ENCODE measurements at places on chromosomes 2 and 18.

DNA sequence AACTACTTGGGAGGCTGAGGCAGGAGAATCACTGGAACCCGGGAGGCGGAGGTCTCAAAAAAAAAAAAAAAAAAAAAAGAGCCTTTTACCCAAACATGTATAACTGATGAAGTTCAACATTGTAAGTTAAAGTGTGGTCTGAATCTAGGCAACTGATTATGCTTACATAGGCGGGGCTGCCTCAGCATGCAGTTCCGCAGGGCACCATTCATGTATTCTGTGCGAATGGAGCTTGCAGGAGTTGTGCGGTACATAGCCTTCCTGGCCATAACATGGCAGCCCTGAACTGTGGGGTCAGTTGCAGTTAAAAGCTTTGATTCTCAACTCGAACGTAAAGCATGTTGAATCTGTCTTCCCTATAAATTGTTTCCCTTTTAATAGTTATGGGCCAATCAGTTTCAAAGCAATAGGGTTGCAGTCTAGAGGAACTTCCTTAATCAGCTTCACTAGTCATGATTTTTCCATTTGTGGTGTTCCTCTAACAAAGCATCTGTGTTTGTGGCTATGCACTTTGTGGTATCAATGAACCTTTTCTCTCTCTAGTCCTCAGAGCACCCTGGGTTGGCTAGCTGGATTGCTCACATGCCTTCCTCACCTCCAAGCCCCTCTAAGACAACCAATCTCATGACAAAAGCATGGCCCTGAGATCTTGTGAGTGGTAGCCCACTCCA lies 30.6 kb upstream of the CEP68 start:
- DNase-seq, result peak; percentile 30

GRCh38 chr18:11981192-11981542 lies at the start of gene IMPA2:
Gene IMPA2, plus strand, starts transcription at chr18:11981507. Its CDS starts 163 bp downstream, at chr18:11981670.
- no peak for DNase-seq

GRCh38 chr2:188475945-188476344 lies 184.3 kb downstream of the GULP1 start:
- no peak for DNase-seq

DNA sequence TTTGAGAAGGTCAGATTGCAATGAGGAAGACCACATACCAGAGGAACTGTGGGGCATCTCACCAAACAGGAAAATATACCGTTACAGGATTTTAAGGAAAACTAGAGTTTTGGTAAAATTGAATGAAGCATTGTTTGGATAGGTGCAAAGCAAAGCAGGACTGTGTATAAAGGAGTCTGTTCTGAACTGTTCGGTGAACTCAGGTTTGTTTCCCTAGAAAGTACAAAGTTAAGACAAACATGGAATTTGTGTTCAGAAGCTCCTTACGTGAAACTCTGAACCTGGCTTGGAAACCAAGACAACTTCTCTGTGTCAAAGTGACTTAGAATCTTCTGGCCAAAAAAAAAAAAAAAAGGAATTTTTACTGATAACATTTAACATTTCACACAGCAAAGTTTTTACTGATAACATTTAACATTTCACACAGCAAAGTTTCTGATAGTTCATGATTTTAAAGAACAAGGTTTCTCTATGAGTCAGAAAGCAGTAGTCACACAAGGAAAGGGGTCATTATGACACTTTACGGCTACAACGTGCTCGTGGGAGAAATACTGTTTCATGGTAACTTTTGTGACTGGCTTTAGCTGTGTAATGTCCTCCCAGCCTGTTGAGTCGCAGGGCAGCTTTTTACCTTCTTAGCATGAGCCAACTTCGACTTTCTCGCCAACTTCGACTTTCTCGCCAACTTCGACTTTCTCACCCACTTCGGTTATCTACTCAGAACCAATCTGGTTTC lies 21.2 kb upstream of the TET3 start:
- DNase-seq, result no peak

DNA sequence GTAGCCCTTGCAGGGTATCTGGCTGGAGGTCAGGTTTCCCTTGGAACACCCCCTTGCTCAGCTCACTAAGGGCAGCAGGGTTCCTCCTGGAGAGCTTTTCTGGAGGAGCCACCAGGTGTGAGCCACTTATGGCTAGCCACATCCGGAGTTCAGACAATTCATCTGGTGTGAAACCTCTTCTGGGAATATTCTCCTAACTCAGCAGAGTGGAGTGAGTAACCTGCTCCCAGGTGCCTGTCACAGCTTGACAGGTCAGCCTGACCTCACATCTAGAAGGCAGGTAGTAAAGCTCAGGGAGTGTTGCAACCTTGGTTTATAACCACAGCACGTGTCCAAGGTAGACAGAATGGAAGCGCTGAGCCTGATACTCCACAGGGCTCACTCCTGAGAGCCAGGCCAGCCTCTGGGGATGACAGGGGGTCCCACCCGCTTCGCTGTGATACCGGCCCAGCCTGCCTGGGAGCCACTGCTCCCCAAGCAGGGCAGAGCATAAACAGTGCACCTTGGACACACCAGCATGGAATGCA lies 62.6 kb upstream of the TGFA start:
- no peak for DNase-seq

DNA sequence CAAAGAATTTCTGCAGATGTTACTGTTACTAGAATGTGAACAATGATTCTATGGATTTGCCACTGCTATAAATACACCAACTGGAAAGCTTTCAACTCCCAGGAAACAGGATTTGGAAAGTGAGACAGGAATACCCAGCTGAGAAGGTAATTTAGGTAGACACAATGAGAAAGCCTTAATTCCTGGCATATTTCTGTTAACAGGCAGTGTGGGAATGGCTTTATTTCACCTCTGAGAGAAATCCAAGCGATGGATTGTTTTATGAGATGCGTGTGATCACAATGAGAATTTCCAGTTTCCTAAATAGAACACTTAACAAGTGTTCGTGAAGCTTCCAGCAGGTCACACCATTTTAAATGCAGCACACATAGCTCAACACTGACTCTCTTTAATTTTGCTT lies 133.0 kb downstream of the SLC8A1 start:
- no peak for DNase-seq

DNA sequence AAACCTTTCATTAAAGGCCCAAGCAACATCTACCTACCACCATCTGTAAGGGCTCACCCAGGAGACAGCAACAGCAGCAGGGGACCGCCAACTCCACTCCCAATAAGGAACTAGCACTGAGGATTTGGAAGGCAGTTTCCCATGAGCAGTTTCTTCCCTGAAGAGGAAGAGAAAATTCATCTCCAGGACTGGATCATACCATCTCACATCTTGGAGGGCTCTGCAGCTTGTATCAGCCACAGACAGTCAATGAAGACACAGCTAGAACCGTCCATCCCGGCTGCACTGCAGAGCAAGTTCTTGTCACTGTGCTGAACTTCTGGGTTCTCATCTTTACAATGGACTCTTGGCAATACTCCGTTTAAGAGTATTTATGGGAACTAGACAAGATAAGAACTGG lies 2.8 kb upstream of the GYPC start:
- DNase-seq, result no peak

DNA sequence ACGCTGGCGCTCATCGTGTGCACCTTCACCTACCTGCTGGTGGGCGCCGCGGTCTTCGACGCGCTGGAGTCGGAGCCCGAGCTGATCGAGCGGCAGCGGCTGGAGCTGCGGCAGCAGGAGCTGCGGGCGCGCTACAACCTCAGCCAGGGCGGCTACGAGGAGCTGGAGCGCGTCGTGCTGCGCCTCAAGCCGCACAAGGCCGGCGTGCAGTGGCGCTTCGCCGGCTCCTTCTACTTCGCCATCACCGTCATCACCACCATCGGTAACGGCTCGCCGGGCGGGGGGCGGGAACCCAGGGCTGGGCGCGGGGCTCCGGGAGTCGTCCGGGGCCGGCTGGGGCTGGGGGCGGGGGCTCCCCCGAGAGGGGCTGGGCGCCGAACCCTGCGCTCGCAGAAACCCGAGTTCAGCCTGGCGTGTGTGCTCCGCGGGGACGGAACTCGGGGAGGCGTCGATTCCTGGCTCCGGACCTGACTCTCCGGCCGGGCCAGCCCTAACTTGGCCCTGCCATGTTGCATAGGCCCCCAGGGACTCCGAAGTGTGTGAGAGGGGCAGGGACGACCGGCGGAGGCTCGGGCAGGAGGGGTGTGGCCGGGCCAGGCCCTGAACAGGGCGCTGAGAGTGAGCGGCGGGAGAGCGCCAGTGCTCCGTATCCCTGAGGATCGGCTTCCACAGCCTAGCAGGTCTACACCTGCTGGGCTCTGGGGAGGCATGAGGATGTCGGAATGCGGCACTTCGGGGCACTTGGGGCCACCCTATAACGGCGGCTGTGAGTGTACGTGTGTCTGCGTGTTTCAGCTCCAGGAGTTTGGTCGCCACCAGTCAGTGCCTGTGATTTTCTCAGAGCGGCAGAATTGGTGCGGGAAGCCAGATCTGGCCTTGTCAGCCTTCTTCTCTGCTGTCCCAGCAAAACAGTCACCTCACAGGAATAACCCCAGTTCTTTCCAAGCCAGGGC lies 651 bp downstream of the KCNK3 start:
- no peak for DNase-seq

- DNase-seq, result no peak
Measured at GRCh38 chr18:421247-422155, 79.0 kb downstream of the COLEC12 start.
